Colonic mucosa (tissue), 4 donors: ENCODE measurements at places on chromosomes 13 and 19. TPM values are rescaled to one million over a fixed set of nuclear protein-coding genes. Genes with fewer than 3 reads are reported as not detected.

GRCh38 chr19:13090511-13091231 is 12.0 kb downstream of the LYL1 start:
- H3K27me3 ChIP-seq, result no peaks in the 10 kb centered on the region
- H3K27ac ChIP-seq, result no peak overlapping the region
- no peak overlapping the region for H3K4me3 ChIP-seq
- no peaks in the 10 kb centered on the region for H3K36me3 ChIP-seq
- peaks cover 10% of the 10 kb centered on the region for H3K4me1 ChIP-seq

GRCh38 chr13:100764937-100765336 is 90.3 kb upstream of the TMTC4 start:
- no peak for DNase-seq
- no peak overlapping the region for H3K4me3 ChIP-seq
- no peaks in the 10 kb centered on the region for H3K36me3 ChIP-seq
- no peak overlapping the region for H3K27ac ChIP-seq

DNA sequence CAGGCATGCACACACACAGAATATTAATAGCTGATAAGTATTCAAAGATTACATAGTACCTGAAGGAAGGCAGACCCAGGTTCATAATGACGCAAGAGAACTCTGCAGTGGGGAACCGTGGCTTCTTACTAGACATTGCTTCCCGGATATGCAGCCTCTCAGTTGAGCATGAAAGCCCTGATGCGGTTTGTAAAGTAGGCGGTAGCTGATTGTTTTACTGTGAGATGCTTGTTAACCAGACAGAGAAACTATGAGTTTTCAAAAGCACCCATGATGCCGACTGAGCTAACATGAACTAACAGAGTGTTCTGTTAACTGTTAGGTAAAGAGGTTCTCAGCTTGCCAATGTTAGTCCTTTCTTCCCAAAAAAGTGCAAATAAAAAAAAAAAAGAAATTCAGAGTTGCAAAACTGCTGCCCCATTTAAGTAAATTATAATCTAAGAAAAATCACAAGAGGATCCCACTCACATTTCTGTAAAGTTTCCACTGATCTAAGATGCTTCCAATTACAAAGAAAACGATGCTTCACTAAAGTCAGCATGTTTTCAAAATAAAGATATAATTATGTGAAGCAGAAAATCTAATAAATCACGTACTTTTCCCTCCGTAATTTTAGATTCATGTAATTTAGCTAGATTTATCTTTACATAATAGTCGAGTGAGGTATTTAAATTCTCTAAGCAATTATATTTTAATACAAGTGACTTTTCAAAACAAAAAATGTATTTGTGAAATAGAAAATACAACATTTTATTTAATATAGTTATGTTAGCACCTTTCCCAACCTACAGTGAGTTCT is 2.2 kb downstream of the FLT1 start:
- H3K4me3 ChIP-seq, result no peak overlapping the region
- H3K27ac ChIP-seq, result no peak overlapping the region
- no peaks in the 10 kb centered on the region for H3K36me3 ChIP-seq
- DNase-seq, result no peak
- H3K27me3 ChIP-seq, result peaks cover 45% of the 10 kb centered on the region
- peaks cover 14% of the 10 kb centered on the region for H3K4me1 ChIP-seq

- no peaks in the 10 kb centered on the region for H3K4me1 ChIP-seq
- H3K27me3 ChIP-seq, result no peaks in the 10 kb centered on the region
- DNase-seq, result no peak
- H3K36me3 ChIP-seq, result no peaks in the 10 kb centered on the region
- no peak overlapping the region for H3K27ac ChIP-seq
Observed at GRCh38 chr13:91106565-91106964, 240.9 kb upstream of the MIR17HG start.

DNA sequence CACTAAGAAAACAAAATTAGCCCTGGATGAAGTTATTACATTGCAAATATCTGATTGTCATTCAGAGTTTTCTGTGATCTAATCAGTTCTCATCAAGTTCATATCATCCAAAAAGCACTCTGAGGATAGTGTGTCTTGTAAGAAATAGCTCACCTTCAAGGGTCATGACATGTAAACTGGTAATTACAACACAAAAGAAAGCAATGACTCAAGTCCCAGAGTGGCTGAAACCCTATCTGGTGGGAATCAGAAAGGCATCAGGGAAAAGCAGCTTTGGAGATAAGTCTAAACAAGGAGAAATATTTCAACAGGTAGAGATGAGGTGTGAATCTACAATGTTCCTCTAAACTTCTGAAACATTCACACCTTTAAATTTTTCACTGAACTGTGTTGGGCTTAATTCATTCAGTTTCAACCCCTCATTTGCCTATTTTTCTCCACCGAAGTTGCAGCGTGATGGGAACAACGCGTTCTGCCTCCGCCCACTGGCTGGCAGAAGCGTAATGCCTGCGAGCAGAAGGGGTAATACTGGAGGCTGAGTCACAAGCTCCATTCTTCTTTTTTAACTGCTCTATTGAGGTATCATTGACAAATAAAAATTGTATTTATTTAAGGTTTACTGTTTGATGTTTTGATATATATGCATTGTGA is 155.2 kb upstream of the IPO5 start:
- no peaks in the 10 kb centered on the region for H3K4me1 ChIP-seq
- H3K36me3 ChIP-seq, result no peaks in the 10 kb centered on the region
- no peak overlapping the region for H3K4me3 ChIP-seq
- no peak for DNase-seq

- H3K36me3 ChIP-seq, result no peaks in the 10 kb centered on the region
- no peak overlapping the region for H3K4me3 ChIP-seq
Observed at GRCh38 chr13:107493266-107493665, 722.1 kb downstream of the LIG4 start.

GRCh38 chr13:98798849-98799645 is 46.6 kb upstream of the SLC15A1 start:
- H3K36me3 ChIP-seq, result peaks cover 3% of the 10 kb centered on the region
- H3K27ac ChIP-seq, result no peak overlapping the region
- H3K4me3 ChIP-seq, result no peak overlapping the region
- DNase-seq, result no peak

DNA sequence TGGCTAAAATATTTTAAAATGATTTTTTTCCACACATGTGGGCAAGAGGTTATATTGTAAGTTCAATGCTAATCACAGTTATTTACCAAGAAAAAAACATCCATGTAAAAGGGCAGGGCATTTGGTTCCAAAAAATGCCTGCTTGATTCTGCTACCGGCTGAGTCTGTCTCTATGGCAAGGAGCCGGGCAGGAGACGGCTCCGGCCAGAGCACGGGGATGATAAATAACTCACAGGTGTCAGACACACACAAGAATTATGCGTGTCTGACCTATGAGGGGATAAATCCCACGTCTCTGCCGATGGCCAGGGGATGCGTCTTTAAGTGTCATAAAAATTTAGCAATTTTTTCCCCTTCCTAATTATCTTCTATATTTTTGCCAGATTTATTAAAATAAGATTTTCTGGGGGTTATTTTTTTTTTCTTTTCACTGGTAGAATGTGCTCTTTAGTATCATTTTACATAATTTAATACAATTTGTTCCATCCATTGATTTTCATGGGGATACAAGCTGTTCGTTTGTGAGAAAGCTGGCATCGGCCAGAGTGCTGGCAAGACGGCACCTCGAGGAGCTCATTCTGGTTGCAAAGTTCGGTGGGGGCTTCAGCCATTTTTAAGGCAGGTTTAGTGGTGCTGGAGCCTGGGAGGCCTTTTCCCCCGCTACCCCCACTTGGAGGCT is 253.9 kb downstream of the ZNF536 start:
- no peaks in the 10 kb centered on the region for H3K4me1 ChIP-seq
- no peaks in the 10 kb centered on the region for H3K36me3 ChIP-seq
- no peaks in the 10 kb centered on the region for H3K27me3 ChIP-seq
- no peak overlapping the region for H3K4me3 ChIP-seq
- DNase-seq, result no peak

DNA sequence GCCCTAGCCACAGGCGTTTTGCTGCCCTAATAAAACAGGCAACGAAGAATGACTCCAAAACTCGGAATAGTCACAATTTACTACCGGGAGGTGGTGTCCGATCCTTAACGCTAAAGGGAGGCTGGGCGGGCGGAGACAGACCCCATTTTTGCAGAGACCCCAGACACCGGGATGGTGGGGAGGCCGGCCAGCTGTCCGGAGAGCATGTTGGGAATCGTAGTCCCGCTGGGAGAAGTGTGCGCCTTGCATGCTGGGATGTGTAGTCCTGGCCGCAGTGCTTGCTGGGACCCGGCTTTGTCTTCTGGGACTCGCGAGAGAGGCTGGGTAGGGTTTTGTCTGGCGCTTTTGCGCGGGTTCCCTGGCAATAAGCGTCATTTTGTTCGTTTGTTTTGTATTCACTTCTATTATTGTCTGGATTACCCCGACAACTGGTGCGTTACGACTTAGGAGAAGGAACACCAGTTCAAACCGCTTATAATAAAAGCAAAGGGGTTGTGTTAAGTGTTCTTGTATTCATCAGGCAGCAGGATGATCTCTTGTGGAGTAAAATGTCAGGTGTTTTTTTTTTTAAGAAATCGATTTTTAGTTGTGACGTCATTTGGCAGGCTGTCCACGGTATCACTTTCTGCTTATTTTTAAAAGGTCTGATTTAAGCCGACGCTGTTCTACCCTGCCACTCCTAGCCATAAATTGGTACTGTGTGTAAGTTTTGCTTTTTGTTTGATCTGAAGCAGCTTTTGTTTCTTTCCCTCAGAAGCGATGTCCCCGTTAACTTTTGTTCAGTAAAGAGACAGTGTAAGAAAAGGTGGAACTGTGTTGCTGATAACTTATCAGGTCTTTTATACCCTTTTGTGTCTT is 676 bp upstream of the HSPH1 start:
- H3K4me3 ChIP-seq, result peak overlapping the region; percentile 86
- peak overlapping the region; percentile 99 for H3K27ac ChIP-seq
- H3K36me3 ChIP-seq, result no peaks in the 10 kb centered on the region
- no peaks in the 10 kb centered on the region for H3K27me3 ChIP-seq
- no peaks in the 10 kb centered on the region for H3K4me1 ChIP-seq
- DNase-seq, result peak; percentile 98

DNA sequence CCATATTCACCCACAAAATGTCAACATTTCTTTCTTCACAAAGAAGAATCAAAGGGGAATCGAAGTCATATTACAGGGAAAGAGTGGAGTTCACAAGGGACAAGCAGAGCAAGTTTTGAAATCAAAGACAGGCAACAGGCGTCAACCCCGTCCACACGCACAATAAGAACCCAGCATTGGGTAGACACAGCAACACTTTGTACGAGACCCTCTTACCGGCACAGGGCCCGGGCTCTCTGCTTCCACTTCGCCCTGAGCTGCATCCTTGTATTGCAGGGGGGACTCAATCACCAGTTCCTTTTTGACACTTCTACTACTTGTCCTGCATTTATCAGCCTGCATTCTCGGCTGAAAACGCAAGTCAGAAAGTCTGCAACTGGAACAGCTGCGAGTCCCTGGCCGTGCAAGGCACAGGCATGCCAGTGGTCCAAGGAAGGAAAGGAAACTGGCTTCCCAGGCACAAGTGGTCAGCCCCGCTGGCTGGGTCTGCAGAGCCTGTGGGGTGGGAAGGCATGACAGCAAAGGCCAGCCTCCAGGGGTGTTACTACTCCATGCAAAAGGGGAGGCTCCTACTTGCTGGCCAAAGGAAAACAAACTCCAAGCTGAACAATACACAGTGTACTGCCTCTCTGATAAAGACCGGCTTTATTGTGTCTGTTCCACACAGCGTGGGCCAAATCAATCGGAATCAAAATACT is at the start of gene DOCK9:
DOCK9 (minus strand) TSS at position 497 of the 698 bp plus-strand sequence; CDS start at position 342, 155 bp downstream.
- H3K4me1 ChIP-seq, result no peaks in the 10 kb centered on the region
- peak within 1 kb of the TSS; percentile 26 for H3K4me3 ChIP-seq
- DNase-seq, result peak; percentile 69

- no peaks in the 10 kb centered on the region for H3K4me1 ChIP-seq
- H3K4me3 ChIP-seq, result peak overlapping the region; percentile 28
- peaks cover 6% of the 10 kb centered on the region for H3K36me3 ChIP-seq
- H3K27ac ChIP-seq, result peak overlapping the region; percentile 64
Observed at GRCh38 chr19:40811478-40812341, 12.7 kb downstream of the EGLN2 start.

DNA sequence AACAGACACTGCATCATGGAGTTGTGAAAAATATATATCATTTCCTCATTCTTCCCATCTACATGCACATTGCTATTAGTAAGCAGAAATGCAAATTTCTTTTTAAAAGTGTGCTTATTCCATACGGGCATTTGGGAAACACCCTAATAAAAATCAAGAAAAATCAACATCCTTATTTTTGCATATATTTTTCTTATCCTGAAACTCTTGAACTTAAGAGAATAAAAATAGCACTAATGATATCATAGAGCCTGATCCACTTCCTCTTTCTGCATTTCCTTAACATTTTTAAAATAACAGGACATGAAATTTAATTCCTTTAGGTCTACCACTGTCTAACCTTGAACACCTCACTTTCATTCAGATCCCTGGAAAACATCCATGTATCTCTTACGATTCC is 123.3 kb downstream of the VWA8 start:
- no peaks in the 10 kb centered on the region for H3K36me3 ChIP-seq
- no peak for DNase-seq
- H3K27me3 ChIP-seq, result no peaks in the 10 kb centered on the region

GRCh38 chr13:106507560-106508274 is 27.7 kb downstream of the EFNB2 start:
- no peaks in the 10 kb centered on the region for H3K27me3 ChIP-seq
- no peaks in the 10 kb centered on the region for H3K36me3 ChIP-seq
- no peak for DNase-seq
- no peak overlapping the region for H3K27ac ChIP-seq
- no peak overlapping the region for H3K4me3 ChIP-seq

GRCh38 chr13:77460195-77460594 is 75.3 kb upstream of the SCEL start:
- H3K4me1 ChIP-seq, result no peaks in the 10 kb centered on the region
- no peak for DNase-seq
- H3K36me3 ChIP-seq, result no peaks in the 10 kb centered on the region

- no peaks in the 10 kb centered on the region for H3K4me1 ChIP-seq
- H3K36me3 ChIP-seq, result no peaks in the 10 kb centered on the region
- no peaks in the 10 kb centered on the region for H3K27me3 ChIP-seq
- no peak for DNase-seq
- H3K4me3 ChIP-seq, result no peak overlapping the region
Observed at GRCh38 chr13:46296115-46296822, 84.5 kb downstream of the LRRC63 start.

DNA sequence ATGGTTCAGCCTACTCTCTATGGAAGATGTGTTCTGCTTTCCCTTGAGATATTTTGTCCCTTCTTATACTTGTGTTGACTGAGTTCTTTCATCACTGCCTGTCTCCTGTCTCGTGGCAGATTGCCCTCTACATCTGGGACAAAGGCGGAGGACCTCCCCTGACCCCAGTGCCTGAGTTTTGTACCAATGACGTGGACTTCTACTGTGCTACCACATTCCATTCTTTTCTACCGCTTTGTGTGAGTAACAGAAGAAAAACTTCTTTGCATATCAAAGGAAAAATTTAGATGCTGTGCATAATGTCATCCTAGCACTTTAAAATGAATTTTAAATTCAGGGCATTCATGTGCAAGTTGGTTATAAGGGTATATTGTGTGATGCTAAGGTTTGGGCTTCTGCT is 74.6 kb downstream of the B3GLCT start:
- no peak overlapping the region for H3K4me3 ChIP-seq
- no peak for DNase-seq

GRCh38 chr19:16328824-16329482 is 4.3 kb downstream of the KLF2 start:
- no peaks in the 10 kb centered on the region for H3K36me3 ChIP-seq
- H3K4me1 ChIP-seq, result peaks cover 2% of the 10 kb centered on the region
- H3K27ac ChIP-seq, result peak overlapping the region; percentile 66
- no peaks in the 10 kb centered on the region for H3K27me3 ChIP-seq

Gene CALR3
- not detected for total RNA-seq

Gene ZNF726
- total RNA-seq, result 0.93 TPM

Gene NANOS3
- not detected for total RNA-seq

Gene RDH8
- total RNA-seq, result not detected

Gene C1QTNF9
- total RNA-seq, result 0.19 TPM

Gene ZNF30
- 2.1 TPM for total RNA-seq

Gene ZSCAN1
- not detected for total RNA-seq

Gene SPRY2
- total RNA-seq, result 83.3 TPM
